Stimulated activated CD8-positive, alpha-beta memory T cell treated with anti-CD3 and anti-CD28 coated beads, Interleukin-4, amount 100 ng/mL, for 48 hours (primary cell): ENCODE measurements at places on chromosomes 6 and 20.

GRCh38 chr20:43983904-43984361, 69.3 kb downstream of the TOX2 start:
- no peak for DNase-seq

GRCh38 chr6:135182071-135183001, 1.2 kb downstream of the MYB start:
- DNase-seq = peak; percentile 70

GRCh38 chr6:121645100-121645745, 209.8 kb downstream of the GJA1 start:
- DNase-seq = peak; percentile 27

GRCh38 chr6:129863664-129864063, 2.5 kb upstream of the TMEM244 start:
- no peak for DNase-seq

DNA sequence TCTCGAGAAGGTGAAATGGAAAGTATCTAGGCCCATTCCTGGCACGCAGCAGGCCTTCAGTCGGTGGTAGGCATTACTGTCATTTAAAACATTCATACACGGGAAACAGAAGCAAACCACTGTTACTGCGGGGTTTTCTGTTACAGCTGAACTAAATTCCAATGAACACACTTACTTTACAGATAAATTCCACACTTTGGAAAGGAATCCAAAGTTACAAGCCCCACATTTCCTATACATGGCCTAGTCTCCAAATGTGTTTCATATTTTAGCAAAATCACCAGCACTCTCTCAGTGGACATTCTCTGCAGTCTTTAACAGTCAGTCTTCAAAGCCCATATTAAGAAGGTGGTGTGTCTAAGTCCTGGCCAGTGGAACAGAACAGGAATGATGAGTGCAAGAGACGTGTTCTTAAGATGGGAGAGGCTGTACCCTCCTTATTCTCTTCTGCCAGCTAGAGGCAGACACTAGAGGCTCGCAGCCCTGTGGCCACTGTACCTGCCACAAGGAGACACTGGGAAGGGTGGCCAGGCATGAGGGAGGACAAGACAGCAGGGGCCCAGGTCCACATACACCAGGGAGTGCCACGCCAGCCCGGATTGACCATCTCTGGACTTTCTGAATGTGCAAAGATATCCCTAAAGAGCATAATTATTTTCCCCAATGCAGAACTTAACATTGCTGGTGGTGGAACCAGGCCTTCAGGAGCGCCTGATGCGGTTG, 76.4 kb downstream of the CDC5L start:
- DNase-seq = no peak

DNA sequence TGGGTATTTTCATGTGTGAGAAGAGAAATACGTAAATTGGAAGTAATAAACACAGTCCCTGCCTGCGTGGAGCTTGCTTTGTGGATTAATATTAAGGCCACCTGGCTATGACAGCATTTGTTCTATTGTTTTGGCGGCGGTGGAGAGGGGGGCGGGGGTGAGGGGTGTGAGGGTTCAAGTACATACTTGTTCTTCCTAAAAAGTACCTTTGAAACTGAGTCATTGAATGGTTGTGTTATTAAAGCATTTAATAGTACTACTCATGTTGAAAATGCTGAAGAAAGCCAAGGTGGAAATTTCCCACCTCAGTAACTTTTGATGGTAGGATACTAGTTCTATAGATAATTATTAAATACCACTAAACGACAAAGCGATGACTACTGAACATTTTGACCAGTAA, 95.0 kb downstream of the FOXC1 start:
- DNase-seq = no peak

GRCh38 chr6:145631374-145631773, 103.9 kb downstream of the EPM2A start:
- DNase-seq = no peak

GRCh38 chr6:158607411-158608170, 37.0 kb downstream of the DYNLT1 start:
- no peak for DNase-seq

DNA sequence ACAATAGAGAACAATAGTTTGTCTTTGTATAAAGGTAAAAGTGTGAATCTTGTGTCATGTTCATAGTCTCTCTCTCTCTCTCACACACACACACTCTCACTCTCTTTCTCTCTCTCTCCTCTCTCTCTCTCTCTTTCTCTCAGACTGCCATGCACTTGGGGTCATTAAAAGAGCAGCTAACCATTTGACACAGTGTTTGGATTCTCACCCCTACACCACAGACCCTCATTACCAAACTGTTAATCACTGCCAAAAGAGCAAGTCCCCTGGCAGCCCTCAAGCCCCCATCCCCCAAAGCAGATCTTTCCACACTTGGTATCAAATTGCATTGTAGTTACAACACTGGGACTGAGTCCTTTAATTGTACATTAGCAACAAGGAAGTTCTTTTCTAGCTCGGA, 305.8 kb upstream of the RSPO3 start:
- DNase-seq = no peak

DNA sequence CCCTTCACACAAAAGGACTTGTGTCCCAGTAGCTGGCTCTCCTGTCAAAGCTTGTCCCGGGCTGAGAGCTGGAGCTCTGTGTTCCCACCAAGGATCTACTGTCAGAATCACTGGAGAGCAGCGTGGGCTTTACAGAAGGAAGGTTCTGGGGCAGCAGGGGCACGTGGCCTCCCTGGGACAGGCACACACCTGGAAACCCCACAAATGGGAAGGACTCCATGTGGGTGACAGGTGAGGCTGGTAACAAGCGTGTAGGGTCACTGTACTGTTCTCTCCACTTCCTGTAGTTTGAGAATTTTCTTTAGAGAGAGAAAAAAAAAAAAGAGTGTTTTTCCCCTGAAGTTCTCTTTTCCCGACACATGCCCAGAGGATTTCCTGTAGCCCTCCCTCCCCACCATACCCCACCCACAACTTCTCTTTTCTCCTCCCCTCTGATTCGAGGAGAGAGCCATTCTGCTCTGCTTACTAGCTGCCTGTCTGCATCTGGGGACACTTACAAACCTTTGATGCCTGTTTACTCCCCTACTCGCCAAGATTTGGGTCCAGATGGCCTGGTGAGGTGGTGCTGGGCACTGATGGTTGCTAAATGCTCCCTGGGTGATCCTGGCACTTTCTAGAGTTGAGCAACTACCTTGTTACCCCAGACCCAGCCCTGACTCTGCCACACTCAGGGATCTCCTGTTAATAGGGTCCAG, 84.1 kb upstream of the SIRPA start:
- DNase-seq = no peak

- DNase-seq = no peak
Measured at GRCh38 chr6:136918706-136919105, 3.4 kb upstream of the SLC35D3 start.

DNA sequence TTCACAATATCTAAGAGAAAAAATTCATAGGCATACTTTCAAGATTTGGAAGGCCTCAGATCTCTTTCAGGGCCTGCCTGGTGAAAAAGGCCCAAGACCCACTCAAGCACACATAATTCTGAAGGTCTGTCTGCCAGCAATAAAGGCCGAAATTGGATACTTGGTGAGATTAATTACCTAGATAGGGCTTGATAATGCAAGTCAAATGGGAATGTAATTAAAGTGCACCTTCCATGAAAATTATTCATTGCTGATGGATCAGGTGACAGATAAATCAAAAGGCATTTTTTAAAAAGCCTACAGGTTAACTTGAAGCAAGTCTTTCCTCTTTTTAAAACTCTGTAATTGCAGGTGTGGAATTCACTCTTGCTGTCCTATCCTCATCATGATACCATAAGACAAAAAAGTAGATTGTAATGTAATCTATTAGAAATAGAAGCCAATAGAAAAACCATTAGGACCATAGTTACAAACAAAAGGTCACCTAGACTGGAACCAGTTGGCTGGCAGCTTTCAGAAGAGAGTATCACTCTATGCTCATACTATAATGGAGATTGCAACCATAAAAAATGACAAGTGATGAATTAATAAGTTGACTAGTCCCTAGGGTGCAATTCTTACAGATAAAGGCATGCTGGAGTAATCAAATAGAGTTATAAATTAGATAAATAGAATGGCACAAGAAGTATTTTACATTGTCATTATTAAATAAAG, 77.3 kb downstream of the EPHA7 start:
- DNase-seq = no peak

DNA sequence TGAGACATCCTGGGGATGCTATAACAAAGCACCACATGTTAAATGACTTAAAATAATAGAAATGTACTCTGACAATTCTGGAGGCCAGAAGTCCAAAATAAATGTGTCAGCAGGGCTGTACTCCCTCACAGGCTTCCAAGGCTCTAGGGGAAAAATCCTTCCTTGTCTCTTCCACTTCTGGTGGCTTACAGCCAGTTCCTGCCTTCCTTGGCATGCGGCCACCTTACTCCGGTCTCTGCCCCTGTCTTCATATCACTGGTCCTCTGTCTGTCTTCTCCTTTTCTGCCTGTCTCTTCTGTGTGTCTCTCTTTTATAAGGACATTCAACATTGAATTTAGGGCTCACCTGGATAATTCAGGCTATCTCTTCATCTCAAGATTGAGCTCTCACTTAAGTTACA, 155.3 kb upstream of the SYNCRIP start:
- DNase-seq = no peak

DNA sequence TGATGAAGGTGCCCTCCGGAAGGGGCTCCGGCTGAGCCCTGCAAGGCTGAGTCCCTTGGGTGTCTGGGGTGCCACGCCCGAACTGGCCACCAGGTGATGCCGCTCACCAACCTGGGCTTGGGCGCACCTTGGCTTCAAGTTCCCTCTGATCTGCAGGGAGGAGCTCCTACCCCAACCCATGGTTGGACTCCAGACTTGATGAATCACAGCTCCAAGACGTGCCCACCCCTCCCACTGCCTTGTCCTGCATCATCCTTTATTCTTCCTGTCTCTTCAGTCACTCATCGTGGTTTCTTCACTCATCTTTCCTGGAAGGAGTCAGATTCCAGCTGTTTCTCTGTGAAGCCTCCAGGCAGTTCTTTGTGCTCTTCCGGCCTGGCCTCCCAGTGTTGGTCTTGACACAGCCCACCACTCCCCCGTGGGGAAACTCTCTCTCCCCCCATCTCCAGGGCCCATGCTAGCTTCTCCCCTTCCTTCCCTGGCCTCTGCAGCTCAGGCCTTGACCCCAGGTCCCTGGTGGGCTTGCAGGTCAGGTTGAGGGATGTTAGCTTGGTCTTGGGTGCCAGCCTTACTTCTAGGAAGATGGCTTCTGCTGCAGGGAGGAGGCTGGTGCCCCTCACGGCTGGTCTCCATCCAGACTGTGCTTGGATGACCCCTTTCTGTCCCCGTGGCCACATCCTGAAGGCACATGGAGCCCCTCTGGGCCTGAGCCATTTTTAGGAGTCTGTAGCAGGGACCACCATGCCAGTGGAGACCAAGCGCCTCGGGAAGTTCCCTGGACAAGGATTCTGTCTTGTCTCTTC, 2.6 kb upstream of the ZBP1 start:
- DNase-seq = peak; percentile 85

DNA sequence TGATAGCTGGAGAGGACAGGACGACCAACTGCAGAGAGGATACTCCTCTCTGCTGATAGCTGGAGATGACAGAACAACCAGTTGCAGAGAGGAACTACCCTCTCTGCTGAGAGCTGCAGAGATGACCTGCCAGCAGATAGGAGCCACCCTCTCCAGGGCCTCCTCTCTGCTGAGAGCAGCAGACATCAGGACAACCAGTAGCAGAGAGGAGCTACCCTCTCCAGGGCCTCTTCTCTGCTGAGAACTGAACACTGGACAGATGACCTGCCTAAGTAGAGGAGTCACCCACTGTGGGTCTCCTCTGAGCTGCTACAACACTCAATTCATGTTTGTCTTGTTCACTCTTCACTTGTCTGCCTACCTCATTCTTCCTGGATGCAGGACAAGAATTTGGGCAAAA, 27.3 kb upstream of the ZBTB24 start:
- no peak for DNase-seq

- DNase-seq = no peak
Measured at GRCh38 chr6:121055572-121056163, 278.6 kb downstream of the TBC1D32 start.

- no peak for DNase-seq
Measured at GRCh38 chr6:44558832-44559251, 171.3 kb downstream of the CDC5L start.
